ENCODE measurements at places on chromosomes 2 and 18.
A peak's percentile ranks its signal among the peaks of the same experiment; 100 is the strongest.

GRCh38 chr18:11956371-11957308, 24.7 kb upstream of the IMPA2 start:
- no peak for DNase-seq

- no peak for DNase-seq
These were observed 229.5 kb downstream of the CNTNAP5 start for GRCh38 chr2:124254621-124255020.

- DNase-seq = no peak
These were observed 43.7 kb upstream of the HS6ST1 start for GRCh38 chr2:128362176-128362888.

DNA sequence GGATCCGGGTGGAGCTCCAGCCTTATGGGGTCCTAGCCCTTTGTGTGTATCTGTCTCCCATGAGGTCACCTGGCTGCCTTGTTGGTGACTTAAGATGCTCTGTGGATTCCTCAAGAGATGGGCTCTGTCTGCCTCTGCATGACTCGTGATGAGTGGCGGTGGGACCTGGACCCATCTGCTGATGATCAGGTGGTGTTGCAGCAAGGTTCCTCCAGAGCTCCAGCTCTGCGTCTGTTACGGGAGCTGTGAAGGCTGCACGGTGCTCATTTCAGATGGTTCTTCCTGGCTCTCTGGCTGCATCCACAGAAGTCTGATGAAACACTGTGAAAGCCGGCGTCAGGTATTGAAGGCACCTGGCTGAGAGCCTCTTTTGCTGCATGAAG, 2.4 kb downstream of the AGAP1 start:
- no peak for DNase-seq

DNA sequence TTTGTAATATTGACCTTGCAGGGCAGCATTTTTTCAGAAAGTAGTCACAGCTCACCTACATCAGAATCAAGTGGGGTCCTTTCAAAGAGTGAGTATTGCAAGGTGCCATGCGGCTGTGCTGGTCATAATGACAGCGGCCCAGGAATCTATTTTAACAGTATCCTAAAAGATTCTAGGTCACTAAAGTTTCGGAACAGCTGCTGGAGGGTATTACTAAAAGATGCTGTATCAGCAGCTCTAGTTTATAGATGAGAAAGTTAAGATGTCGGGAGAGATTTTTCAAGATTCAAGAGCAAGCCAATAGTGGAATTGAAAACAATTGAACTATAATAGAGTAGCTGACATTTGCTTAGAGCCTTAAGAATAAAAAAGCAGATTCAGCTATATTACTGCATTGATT, 336.0 kb downstream of the SLC8A1 start:
- no peak for DNase-seq

GRCh38 chr18:49677762-49678413, 116.0 kb downstream of the LIPG start:
- no peak for DNase-seq

DNA sequence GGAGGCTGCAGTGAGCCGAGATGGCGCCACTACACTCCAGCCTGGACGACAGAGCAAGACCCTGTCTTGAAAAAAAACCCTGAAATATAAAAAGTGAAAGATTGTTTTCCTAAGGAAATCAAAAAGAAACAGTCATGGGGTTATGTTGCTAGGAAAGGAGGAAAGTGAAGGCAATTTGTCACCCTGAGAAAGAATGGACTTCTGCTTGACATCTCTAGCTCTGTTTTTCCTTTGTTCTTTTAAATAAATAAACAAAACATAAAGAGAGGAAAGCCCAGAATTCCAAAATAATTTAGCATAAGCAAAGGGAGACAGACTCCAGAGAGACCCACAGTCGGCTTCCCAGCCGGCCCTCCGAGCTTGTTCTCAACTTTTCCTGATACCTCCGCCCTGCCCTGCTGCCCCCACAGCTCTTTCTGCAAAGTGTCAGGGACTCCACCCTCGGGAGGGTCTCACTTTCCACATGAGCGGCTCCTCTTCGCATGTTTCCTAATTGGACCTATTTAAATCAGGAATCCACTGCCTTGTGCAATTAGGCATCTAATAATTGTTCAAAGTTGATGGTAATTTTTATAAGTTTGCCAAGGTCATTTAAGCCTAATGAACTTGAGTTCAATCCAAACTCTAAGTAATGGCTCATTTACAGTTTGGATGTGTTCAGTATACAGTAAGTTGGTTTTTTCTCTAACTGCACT, 49.8 kb upstream of the COPS8 start:
- DNase-seq = no peak

DNA sequence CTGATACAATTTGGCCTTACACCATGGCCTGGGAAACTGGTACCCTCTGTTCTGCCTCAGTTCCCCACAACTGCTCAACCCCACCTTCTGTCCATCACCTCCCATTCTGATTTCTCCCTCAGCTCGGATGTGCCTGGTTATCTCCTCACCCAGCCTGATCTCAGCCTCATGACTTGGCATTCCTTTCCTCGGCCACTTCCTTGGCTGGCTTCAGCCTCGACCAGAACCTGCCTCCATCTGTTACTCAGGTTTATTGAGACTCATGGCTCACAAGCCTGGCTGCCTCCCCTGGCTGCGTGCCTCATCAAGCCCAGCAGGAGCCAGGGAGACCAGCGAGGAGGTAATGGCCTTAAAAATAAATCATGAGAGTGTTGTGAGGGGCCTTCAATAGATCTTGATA, 356.2 kb upstream of the SPRED2 start:
- DNase-seq = no peak

DNA sequence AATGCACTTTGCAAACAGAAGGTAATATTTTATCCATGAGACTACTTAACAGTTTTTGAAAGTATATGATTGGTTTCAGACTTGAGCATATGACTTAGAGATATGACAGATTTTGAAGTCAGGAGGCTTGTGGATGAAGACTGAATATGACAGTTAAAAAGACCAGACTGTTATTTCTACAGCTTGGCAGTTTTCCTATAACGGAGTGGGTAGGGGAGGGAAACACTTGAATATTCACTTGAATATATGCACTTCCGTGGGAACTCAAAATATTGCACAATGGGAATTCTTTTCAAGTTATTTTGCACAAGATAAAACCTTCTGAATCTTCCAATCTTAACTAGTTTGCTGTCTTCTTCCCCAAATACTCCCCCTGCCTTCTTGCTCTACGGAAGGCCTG, 64.6 kb upstream of the ACKR3 start:
- DNase-seq = no peak

- DNase-seq = no peak
These were observed 978.4 kb upstream of the KLHL29 start for GRCh38 chr2:22406625-22407024.

DNA sequence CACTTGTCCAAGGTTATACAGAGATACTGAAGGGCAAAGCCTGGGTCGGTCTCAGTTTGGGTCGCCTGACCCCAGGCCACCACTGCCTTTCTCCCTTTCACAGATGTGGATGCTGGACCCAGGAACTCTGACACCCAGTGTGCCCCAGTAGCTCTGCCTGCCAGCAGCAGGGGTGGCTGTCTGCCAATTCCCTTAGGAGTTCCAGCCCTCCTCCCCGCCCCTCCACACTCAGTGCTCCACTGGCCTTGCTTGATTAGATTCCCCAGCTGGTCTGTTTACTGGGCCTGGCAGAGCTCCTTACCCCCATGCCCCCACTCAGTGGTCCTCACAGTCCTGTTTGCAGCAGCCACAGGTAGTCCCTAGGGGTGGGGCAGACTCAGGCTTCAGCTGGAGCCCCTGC, 75.5 kb downstream of the NPAS2 start:
- no peak for DNase-seq

DNA sequence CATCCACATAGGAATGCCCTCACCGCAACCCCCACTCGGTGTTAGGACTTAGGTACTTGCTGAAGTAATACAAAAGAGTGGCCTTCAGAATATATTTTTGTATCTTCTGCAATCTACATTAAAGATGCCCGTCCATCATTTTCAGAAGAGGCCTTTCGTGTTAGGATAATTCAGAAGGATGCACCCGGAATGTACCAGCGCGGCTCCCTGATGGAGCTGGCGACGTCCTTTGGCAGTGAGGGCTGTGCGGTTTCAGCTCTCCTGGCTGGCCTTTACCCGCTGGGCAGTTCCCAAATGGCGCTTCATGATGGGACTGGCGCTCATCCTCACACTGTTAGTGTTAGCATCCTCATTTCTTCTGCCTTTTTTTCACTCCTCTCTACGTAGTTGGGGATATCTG, 15.3 kb downstream of the TWIST2 start:
- DNase-seq = no peak

GRCh38 chr18:2338601-2339000, 232.7 kb downstream of the METTL4 start:
- DNase-seq = no peak

- no peak for DNase-seq
These were observed 14.0 kb downstream of the QPCT start for GRCh38 chr2:37358466-37358865.

GRCh38 chr2:586641-587076, 90.5 kb downstream of the TMEM18 start:
- no peak for DNase-seq

DNA sequence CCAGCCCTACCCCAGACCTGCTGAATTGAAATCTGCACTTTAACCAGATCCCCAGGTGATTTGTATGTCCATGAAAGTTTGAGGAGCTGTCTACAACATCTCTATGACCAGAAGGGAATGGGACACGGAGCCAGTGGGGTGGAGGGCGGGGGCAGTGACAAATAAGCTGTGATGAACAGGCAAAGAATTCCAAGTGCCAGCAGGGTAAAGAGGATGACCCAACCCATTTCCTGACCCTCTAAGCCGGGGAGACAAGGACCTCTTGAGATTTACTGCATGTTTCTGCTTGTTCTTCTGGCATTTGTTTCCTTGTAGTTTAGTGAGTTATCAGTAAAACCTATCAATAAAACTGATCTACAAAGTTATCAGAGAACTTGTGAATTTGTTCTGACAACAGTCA, 8.7 kb downstream of the TET3 start:
- no peak for DNase-seq

DNA sequence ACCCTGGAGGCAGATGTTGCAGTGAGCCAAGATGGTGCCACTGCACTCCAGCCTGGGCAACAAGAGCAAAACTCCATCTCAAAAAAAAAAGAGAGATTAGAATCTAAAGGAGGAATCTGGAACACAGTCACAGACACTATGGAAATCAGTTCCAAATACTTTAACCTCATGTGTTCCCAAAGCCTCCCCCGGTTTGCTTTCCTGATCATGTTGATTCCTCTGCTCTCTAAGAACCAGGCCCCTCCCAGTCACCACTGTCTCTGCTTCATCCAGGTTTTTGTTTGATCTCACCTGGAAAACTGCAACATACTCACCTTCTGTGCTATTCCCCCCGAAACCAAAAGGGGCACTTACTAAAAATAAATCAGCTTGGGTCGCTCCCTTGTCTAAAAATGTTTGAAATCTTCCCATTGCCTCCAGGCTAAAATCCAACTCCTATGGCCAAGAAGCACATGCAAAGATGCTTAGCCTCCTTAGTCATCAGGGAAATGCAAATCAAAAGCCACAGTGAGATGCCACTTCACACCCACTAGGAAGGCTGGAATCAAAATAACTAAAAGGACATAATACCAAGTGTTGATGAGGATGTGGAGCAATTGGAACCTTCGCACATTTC, 6.2 kb upstream of the NEU2 start:
- DNase-seq = peak; percentile 11

GRCh38 chr2:181998891-181999654, 13.4 kb downstream of the PPP1R1C start:
- DNase-seq = no peak

Measured in amniotic stem cell (primary cell).